Kidney epithelial cell (primary cell): ENCODE measurements at places on chromosomes 6 and 20. TPM values are rescaled to one million over a fixed set of nuclear protein-coding genes. Genes with fewer than 3 reads are reported as not detected.

Gene EYS
- not detected in 2 replicates for total RNA-seq

- no peak for DNase-seq
Observed at GRCh38 chr6:78700991-78701390, 166.4 kb upstream of the IRAK1BP1 start.

Gene CST7
- not detected in 2 replicates for total RNA-seq

- no peak for DNase-seq
Observed at GRCh38 chr20:35947489-35947888, 6.8 kb downstream of the SCAND1 start.

- no peak for DNase-seq
Observed at GRCh38 chr20:6744180-6744579, 23.3 kb upstream of the BMP2 start.

- no peak for DNase-seq
Observed at GRCh38 chr20:38429301-38429700, 5.8 kb downstream of the SNHG17 start.

GRCh38 chr6:15730922-15731321 lies 68.1 kb upstream of the DTNBP1 start:
- DNase-seq = no peak

- no peak for DNase-seq
Observed at GRCh38 chr6:137823826-137824555, 43.1 kb upstream of the TNFAIP3 start.

Gene SERPINB1
- 39.9 and 43.2 TPM in 2 replicates for total RNA-seq
